Globus pallidus (tissue), 1 donor: ENCODE measurements at places on chromosomes 1 and 21.

- DNase-seq: no peak
Observed at GRCh38 chr1:245807954-245808719, 653.4 kb downstream of the KIF26B start.

DNA sequence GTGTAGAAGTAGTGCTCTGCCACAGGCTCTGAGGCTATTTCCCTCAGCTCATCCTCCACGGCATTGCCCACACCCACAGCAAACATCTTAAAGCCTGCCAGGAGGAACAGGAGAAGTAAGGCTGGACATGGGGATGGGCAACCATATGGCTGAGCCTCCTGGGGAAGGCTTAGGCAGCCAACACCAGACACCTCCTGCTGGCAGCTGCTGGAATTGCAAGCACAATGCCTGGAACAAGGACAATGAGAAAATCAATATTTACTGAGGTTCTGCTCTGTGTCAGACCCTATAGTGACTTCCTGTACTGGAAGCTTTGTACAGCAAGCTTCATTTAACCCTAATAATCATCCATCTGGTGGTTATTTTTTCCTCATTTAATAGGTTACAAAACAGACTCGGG, 8.2 kb downstream of the MATN1 start:
- no peak for DNase-seq

GRCh38 chr1:47184090-47184821, 5.6 kb downstream of the PDZK1IP1 start:
- DNase-seq: no peak

DNA sequence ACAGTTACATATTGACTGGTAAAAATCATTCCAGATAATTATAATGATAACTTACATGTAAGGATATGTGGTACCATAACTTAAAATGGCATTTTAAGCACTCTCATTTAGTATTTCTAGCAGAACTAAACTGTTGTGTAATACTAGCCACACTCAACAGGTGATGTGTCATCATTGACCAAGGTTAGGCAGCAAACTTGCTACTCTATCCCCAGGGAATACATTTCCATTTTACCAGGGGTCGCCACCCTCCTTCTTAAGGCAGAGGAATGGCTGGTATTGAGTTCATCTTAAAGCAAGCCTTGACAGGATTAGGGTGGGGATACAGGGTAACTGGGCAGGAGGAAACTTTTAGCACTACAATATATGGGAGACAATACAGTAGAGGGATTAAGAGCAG, 259.8 kb upstream of the CAMK1G start:
- DNase-seq: no peak

DNA sequence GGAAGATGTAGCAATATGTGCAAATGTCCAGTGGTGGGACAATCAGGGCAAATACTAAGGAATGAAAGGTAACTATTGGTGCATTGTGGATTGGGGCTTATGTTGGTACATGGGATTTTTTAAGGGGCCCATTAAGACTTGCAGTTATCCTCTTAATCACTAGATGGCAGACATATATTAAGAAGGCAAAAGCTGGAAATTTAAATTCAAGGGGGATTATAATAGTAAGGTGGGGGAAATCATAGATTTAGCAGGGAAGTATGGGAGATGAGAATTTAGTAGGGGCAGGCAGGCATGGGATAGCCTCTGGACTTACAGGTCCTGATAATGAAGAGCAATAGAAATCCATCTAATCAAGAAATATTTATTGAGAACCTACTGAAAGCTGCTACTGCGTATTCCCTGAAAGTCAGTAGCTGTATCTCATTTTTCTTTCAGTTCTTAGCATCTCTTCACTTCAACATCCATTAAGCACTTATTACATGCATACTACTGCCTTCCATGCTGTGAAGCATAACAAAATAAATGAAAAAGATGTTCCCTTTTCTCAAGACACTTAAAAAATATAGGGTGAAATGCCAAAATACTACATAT, 251.8 kb downstream of the CRB1 start:
- no peak for DNase-seq

DNA sequence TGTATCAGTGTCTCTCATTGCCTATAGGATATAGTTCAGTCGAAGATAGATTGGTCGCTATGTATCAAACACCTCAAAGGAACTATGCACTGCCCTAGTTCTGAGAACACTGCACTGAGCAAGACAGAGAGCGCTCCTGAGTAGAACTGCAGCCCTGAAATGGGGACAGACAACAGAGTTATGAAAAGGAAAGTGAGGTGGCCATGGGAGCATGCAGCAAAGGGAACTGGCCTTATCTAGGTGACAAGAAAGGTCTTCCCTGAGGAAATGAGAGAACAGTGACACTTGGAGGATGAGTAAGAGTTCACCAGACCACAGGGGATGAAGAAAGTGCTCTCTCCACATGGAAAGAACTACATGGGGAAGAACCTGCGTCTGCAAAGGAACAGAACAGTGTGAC, 7.5 kb upstream of the G0S2 start:
- DNase-seq: no peak

DNA sequence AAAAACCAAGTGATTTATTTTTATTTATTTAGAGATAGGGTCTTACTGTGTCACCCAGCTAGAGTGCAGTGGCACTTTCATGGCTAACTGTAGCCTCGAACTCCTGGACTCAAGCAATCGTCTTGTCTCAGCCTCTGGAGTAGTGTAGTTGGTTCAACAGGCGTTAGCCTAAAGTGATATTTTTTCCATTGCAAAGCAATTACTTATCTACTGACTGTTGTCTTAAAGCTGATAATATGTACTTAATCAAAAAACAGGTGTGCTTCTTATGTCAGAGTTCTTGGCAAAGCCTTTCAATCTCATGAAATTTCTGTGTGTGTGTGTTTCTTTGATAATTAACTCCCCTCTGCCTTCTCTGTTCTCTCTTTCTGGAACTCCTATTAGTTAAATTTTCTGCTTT, 62.4 kb upstream of the DUSP10 start:
- DNase-seq: no peak

GRCh38 chr1:151710187-151710840, 6.3 kb downstream of the CELF3 start:
- peak; percentile 39 for DNase-seq

DNA sequence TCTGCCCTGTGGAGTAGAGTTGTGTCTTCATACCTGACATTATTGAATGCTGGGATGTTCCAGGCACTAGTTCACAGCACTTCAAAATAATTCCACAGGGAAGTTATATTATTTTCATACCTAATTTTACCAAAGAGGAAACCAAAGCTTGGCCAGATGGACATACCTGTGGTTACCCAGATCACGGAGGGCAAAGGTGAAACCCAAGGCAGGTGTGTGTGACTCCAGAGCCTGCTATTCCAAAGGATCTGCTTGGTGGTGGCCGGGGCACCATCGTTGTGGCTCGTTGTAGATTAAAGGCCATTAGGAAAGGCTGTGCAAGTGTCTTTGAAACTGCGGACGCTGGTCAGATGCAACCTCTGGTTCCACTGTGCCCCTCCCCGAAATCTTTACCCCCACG, 108.6 kb downstream of the ZBTB18 start:
- no peak for DNase-seq

- no peak for DNase-seq
Observed at GRCh38 chr1:206742719-206743383, 27.7 kb upstream of the IL19 start.
